ENCODE measurements at places on chromosomes 12 and 14.

GRCh38 chr12:18549598-18549997 lies 188.2 kb downstream of the PLCZ1 start:
- DNase-seq: no peak

GRCh38 chr12:32455607-32456071 lies 56.3 kb downstream of the FGD4 start:
- DNase-seq: no peak

DNA sequence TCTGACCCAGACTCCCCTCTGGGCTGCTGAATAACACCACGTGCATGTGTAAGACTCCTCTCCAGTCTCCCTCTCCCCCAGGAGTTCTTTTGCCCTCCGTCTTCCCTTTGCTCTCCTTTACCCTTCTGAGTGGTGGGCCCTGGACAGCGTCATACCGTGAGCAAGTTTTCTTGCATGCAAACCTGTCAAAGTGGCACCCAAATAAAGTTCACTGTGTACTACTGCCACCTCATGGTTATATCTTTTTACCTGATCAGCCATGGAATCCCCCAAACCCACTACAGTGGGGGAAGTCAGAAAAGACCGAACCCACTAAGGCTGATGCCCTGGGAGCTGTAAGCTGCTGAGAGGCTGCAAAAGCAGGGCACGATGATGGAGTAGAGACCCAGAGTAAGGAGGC lies 131.1 kb upstream of the VRK1 start:
- no peak for DNase-seq

- no peak for DNase-seq
Measured at GRCh38 chr12:31316891-31317290, 9.1 kb downstream of the SINHCAF start.

GRCh38 chr14:60356906-60357550 lies 108.0 kb downstream of the PPM1A start:
- DNase-seq: no peak

DNA sequence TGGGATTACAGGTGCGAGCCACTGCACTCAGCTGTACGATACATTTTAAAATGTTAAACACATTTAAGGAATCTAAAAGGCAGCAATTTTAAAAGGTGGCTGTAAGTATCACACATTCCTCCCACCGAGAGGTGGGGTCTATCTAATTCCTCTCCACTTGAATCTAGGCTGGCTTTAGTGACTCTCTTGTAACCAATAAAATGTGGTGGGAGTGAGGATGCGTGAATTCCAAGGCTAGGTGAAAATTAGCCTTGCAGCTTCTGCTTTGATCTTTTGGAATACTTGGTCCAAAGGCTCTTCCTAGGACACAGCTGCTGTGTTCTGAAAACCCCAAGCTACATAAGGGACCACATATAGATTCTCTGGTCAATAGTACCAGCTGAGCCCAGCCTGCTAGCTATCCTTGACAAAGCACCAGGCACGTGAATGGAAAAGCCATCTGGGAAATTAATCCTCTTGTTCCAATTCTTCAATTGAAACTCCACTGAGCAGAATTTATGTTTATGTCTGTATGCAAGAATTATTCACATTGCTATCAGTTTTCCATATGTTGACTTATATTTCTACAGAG lies 8.8 kb upstream of the GPRC5D start:
- no peak for DNase-seq

GRCh38 chr12:51811203-51812202 lies 37.0 kb downstream of the FIGNL2 start:
- no peak for DNase-seq

DNA sequence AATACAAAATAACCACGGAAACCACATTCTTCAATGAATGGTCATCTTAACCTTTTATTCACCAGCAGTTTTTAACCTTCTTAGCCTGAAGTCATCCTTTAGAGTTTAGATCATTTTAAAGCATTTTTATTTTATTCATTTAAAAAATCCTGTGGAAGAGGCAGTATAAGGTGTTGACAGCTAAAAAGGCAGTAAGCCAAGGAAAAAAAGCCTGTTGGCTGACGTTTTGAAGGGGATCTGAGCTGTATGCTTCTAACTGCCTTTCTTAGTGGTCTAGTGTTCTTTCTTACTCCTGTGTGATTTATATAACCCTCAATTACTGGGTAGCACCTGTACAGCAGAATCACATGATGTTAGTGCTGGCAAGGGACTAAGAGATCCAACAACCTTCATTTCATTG lies 438.3 kb upstream of the SEL1L start:
- DNase-seq: no peak

GRCh38 chr12:54603173-54603814 lies 14.8 kb upstream of the PPP1R1A start:
- DNase-seq: peak; percentile 37

- no peak for DNase-seq
Measured at GRCh38 chr14:30283822-30284446, 275.0 kb upstream of the G2E3 start.

DNA sequence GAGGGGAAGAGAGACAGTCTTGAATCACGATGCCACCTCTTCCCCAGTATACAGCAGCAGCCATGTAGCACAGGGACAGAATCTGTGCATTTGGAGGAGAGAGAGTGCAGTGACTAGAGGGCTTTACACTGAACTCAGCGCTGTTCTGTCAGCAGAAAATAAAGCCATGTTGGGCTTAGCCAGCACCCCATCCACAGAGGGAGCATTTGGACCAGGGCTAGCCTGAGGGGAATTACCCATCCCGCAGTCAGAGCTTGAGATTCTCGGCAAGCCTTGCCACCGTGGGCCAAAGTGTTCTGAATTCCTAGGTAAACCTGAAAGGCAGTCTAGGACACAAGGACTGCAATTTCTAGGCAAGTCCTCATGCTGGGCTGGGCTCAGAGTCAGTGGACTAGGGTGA lies 120.4 kb upstream of the CNOT2 start:
- no peak for DNase-seq

DNA sequence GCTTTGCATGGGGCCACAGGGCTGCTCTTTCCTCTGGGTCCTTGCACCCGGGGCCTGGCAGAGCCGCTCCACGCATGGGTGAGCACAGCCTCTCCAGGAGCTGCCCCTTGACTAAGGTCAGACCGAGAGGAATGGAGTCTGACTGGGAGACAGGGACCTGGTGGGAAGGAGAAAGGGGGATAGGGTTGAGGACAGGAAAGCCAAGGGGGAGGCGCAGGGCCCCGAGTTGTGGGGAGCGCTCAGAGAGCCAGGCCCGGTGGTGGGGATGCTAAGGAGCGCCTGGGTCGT lies 16.0 kb downstream of the PAPLN start:
- DNase-seq: no peak

All from activated CD8-positive, alpha-beta memory T cell treated with anti-CD3 and anti-CD28 coated beads for 1 hour (primary cell).